ENCODE measurements at places on chromosomes 6 and 20. TPM values are rescaled to one million over a fixed set of nuclear protein-coding genes. Genes with fewer than 3 reads are reported as not detected.

Gene ZBP1
- total RNA-seq = not detected

Gene SIRPD
- not detected for total RNA-seq

Gene TRIM10
- total RNA-seq = not detected

Gene CRIP3
- total RNA-seq = not detected

DNA sequence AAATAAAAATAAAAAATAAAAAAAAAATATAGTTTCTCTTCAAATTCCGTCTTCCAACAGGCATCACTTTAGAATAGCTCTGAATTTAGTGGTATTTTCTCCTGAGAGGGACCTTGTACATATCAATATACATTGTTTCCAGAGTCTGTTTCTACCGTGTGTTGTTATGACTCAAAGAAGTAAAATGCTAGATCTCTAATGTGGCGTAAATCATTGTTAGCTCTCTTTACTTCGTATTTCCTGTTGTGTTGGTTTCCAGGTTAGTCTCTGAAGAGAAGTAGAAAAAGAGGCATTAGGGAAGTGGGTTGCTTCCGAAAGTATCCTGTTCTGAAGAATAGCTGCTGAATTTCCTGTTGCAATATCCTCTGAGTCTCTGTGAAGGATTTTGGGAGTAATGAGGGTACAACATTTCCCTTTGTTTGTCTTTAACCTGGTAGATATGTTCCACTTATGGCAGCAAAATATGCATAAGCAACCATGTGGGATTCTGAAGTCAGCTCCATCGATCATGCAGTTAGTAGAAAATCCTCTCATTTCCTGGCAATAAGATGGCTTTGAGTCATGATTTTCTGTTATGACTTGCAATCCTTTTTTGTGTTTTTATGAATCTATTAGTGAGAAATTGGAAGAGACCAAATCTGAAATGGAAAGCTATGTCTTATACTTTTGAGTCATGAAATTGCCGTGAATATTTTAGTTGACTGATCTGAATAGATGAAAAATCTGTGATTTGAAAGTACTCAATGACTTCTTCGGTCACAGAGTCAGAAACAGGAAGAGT, 42.0 kb upstream of the MCHR2 start:
- no peak for DNase-seq

GRCh38 chr6:75374961-75375400, 90.4 kb upstream of the TMEM30A start:
- no peak for DNase-seq

DNA sequence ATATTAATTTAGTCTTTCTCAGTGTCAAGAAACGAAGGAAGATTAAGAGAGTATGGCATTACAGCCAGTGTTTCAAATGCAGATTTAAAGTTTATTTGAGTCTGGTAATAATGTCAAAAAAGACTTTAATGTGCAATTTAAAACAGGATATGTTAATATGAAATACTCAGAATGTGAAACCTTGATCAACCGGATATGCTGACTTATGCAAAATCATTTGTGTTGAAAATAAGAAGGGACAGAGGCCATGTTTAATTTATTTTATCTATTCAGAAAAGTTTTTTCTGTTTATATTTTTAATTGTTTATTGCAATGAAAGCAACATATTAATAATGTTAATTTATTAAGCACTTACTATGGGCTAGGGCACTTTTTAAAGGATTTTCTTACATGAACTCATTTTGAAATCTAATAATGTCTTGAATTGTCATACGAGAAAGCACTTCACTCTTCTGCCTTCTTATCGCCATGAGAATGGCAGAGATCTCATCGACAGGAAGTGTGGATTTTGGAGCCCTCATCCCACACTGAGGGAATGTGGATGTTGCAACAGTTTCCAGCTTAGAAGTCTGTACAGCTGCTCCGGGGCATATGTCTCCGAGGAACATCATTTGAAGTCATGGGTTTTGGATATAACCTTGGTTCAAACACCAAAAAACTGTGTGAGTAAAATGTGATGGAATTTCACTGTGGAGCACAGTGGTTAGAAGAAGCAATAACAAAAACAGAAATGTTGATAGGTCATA, 1410.4 kb downstream of the EPHA7 start:
- DNase-seq = no peak
